ENCODE measurements at places on chromosomes 13 and 19. TPM values are rescaled to one million over a fixed set of nuclear protein-coding genes. Genes with fewer than 3 reads are reported as not detected.

ZNF296 gene
- 5.6 TPM for total RNA-seq

C1QTNF9 gene
- total RNA-seq: not detected

SACS gene
- total RNA-seq: 24.8 TPM

GAS6 gene
- total RNA-seq: 215 TPM

FAM83E gene
- total RNA-seq: 3.2 TPM

CEACAM4 gene
- not detected for total RNA-seq

IFI30 gene
- total RNA-seq: 43.7 TPM

PSG11 gene
- total RNA-seq: not detected

CYP4F22 gene
- 12.3 TPM for total RNA-seq

LRG1 gene
- total RNA-seq: 6.9 TPM

PSG3 gene
- not detected for total RNA-seq

SIGLEC5 gene
- total RNA-seq: 0.49 TPM

- H3K4me3 ChIP-seq: no peak overlapping the region
- H3K27me3 ChIP-seq: no peaks in the 10 kb centered on the region
- H3K36me3 ChIP-seq: no peaks in the 10 kb centered on the region
- no peaks in the 10 kb centered on the region for H3K4me1 ChIP-seq
Observed at GRCh38 chr13:56317841-56318240, 822.9 kb upstream of the PRR20A start.

GRCh38 chr19:43594710-43595604 is 977 bp downstream of the IRGQ start:
- peaks cover 39% of the 10 kb centered on the region for H3K4me1 ChIP-seq
- peak overlapping the region; percentile 96 for H3K27ac ChIP-seq
- H3K36me3 ChIP-seq: peaks cover 37% of the 10 kb centered on the region

DNA sequence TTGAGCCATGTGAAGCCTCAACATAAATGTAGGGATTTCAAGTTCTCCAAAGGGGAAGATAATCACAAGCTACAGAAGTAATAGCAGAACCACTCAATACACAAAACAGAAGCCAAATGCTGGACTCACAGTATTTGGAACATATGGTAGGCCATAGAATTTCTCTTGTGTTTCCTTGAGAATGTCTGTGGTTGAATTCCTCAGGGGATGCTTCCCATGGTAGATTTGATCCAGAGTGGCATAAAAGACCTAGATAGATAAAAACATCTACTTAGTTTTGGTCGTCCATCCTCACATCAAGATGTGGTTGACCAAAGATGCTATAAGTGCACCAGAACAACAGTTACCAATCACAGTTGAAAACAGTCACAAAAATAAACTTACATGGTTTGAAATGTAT is 83.4 kb downstream of the MIPEP start:
- no peaks in the 10 kb centered on the region for H3K27me3 ChIP-seq
- peaks cover 2% of the 10 kb centered on the region for H3K4me1 ChIP-seq
- no peak for DNase-seq
- no peaks in the 10 kb centered on the region for H3K36me3 ChIP-seq
- H3K27ac ChIP-seq: no peak overlapping the region

- no peaks in the 10 kb centered on the region for H3K36me3 ChIP-seq
- no peaks in the 10 kb centered on the region for H3K4me1 ChIP-seq
- H3K4me3 ChIP-seq: no peak overlapping the region
Observed at GRCh38 chr19:9130965-9131364, 4.2 kb upstream of the OR7G3 start.

- DNase-seq: no peak
- H3K27ac ChIP-seq: no peak overlapping the region
- no peaks in the 10 kb centered on the region for H3K4me1 ChIP-seq
- H3K4me3 ChIP-seq: no peak overlapping the region
- H3K27me3 ChIP-seq: no peaks in the 10 kb centered on the region
Observed at GRCh38 chr13:60329221-60329923, 67.6 kb upstream of the TDRD3 start.

DNA sequence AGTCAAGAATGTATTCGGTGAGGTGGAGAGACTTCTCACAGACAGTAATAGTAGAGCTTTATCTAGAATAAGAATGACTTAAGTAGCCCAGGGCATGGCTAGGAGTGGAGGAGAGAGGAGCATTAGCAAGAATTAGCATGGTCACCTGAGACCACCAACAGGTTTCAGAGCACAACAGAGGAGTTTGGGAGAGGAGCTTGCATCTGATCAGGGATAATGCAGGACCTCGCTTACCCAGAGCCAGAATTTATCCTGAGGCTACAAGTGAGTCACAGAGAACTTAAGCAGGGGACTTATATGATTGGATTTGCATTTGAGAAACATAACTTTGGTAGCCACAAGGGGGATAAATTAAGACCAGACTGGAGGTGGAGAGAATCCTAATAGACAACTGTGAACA is 102.1 kb upstream of the FNDC3A start:
- no peak overlapping the region for H3K4me3 ChIP-seq
- no peak for DNase-seq
- no peaks in the 10 kb centered on the region for H3K27me3 ChIP-seq
- H3K36me3 ChIP-seq: no peaks in the 10 kb centered on the region
- no peaks in the 10 kb centered on the region for H3K4me1 ChIP-seq

GRCh38 chr13:62524061-62524460 is 1108.4 kb upstream of the PCDH20 start:
- H3K36me3 ChIP-seq: no peaks in the 10 kb centered on the region
- DNase-seq: no peak
- no peaks in the 10 kb centered on the region for H3K27me3 ChIP-seq
- no peaks in the 10 kb centered on the region for H3K4me1 ChIP-seq

DNA sequence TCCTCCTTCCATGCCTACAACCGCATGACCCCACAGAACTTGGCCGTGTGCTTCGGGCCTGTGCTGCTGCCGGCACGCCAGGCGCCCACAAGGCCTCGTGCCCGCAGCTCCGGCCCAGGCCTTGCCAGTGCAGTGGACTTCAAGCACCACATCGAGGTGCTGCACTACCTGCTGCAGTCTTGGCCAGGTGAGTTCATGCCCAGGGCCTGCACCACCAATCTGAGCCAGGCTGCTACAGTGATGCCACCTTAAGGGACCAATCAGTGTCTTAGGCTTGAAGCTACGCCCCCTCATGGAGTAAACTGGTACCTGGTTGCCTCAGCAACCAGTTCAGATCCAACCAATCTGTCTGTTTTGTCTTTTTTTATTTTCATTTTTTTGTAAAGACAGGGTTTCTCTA is 5.2 kb downstream of the SYDE1 start:
- no peak overlapping the region for H3K27ac ChIP-seq
- no peaks in the 10 kb centered on the region for H3K27me3 ChIP-seq
- no peak for DNase-seq
- H3K4me3 ChIP-seq: no peak overlapping the region
- H3K4me1 ChIP-seq: peaks cover 29% of the 10 kb centered on the region

DNA sequence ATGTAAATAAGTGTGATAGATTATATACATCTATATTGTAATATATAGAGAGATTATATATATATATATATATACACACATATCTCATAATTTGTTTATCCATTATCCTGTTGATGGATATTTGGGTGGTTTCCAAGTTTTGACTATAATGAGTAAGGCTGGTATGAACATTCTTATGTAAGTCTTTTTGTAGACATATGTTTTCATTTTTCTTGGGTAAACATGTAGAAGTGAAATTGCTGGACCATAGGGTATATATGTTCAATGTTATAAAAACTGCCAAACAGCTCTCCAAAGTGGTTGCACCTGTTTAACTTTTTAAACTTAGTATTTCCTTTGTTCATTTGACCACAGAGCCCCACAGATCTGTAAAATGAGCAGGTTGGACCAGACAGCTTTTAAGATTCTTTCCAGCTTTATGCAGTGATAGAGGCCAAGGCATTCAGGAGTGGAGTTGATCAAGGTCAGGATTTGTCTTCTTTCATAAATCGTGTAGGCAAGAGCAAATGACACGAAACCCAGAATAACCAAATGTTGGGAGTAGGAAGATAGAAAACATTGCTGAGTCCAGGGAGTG is 21.7 kb upstream of the KATNAL1 start:
- H3K27me3 ChIP-seq: no peaks in the 10 kb centered on the region
- H3K36me3 ChIP-seq: no peaks in the 10 kb centered on the region
- peak overlapping the region; percentile 56 for H3K27ac ChIP-seq
- H3K4me1 ChIP-seq: peaks cover 25% of the 10 kb centered on the region
- no peak for DNase-seq

GRCh38 chr19:13869281-13869680 is 7.7 kb upstream of the NANOS3 start:
- H3K4me3 ChIP-seq: no peak overlapping the region
- no peaks in the 10 kb centered on the region for H3K27me3 ChIP-seq
- H3K36me3 ChIP-seq: no peaks in the 10 kb centered on the region
- H3K4me1 ChIP-seq: peaks cover 28% of the 10 kb centered on the region
- no peak for DNase-seq

GRCh38 chr19:3420909-3421619 is 54.7 kb downstream of the NFIC start:
- H3K4me1 ChIP-seq: peaks cover 24% of the 10 kb centered on the region
- H3K36me3 ChIP-seq: no peaks in the 10 kb centered on the region
- no peak overlapping the region for H3K4me3 ChIP-seq
- H3K27ac ChIP-seq: no peak overlapping the region

DNA sequence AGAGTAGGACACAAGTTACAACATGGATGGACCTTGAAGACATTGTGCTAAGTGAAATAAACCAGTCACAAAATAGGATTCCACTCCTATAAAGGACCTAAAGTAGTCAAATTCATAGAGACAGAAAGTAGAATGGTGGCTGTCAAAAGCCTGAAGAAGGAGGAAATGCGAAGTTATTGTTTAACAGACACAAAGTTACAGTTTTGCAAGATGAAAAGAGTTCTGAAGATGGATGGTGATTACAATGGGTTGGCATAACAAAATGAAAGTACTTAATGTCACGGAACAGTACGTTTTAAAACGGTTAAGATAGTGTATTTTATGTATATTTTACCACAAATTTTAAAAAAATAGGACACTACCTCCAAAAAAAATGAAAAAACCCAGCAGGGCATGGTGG is 34.8 kb downstream of the FOXO1 start:
- peaks cover 40% of the 10 kb centered on the region for H3K4me1 ChIP-seq
- DNase-seq: no peak
- H3K27me3 ChIP-seq: no peaks in the 10 kb centered on the region
- H3K4me3 ChIP-seq: no peak overlapping the region
- H3K27ac ChIP-seq: no peak overlapping the region
- no peaks in the 10 kb centered on the region for H3K36me3 ChIP-seq

GRCh38 chr19:2477141-2477710 is 1.3 kb downstream of the GADD45B start:
- peak overlapping the region; percentile 98 for H3K4me3 ChIP-seq
- DNase-seq: no peak
- peaks cover 41% of the 10 kb centered on the region for H3K4me1 ChIP-seq
- H3K27ac ChIP-seq: peak overlapping the region; percentile 85

- no peaks in the 10 kb centered on the region for H3K36me3 ChIP-seq
- H3K27me3 ChIP-seq: no peaks in the 10 kb centered on the region
- no peak overlapping the region for H3K27ac ChIP-seq
- no peak overlapping the region for H3K4me3 ChIP-seq
Observed at GRCh38 chr13:59120297-59120843, 1043.4 kb downstream of the DIAPH3 start.

DNA sequence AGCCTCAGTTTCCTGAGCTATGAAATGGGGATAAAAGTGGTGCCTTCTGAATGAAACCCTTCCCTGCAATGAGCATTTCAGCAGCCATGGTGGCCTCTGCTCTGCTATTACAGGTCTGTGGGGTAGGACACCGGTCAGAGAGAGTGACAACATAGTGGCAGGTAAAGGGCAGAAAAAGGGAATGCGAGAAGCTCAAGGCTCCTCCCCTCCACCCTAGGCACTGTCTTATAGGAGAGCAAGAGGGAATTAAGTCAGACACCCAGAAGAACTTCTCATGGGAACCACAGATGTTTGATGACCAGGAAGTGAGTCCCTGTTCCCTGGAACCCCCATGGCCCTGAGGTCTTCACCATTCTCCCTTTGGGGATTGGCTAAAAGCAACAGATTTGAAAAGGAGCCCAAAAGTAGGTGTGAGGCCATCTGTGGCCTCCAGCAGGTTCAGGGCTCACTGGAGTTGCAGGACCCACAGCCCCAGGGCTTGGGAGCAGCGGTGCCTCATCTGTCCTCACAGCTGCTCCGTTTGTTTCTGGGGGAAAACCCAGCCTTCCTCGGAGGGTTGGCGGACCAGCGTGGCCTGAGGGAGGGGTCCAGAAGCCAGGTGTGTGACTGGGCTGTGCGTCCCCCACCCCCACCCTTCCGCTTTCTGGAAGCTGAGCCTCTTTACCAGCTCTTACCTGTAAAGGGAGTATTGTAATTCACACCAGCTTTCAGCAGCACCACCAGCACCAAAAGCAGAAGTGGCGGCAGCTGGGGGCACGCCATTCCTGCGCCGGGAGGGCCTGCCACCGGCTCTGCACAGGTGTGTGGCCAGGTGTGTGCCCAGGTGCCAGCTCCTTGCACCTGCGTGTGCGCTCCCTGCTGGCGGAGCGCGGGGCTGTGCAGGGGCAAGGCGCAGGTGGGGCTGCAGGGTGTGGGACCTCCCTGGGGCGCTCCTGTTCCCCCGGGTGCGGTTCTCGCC is 19.4 kb downstream of the IQCN start:
- no peak overlapping the region for H3K4me3 ChIP-seq
- H3K27ac ChIP-seq: no peak overlapping the region

GRCh38 chr13:97076898-97077297 is 82.6 kb upstream of the OXGR1 start:
- H3K36me3 ChIP-seq: no peaks in the 10 kb centered on the region
- H3K27ac ChIP-seq: no peak overlapping the region
- H3K27me3 ChIP-seq: no peaks in the 10 kb centered on the region
- no peak overlapping the region for H3K4me3 ChIP-seq

GRCh38 chr13:51895906-51896888 is 34.4 kb downstream of the CCDC70 start:
- no peaks in the 10 kb centered on the region for H3K36me3 ChIP-seq
- H3K27ac ChIP-seq: no peak overlapping the region
- H3K4me1 ChIP-seq: no peaks in the 10 kb centered on the region
- H3K4me3 ChIP-seq: no peak overlapping the region
- no peak for DNase-seq

DNA sequence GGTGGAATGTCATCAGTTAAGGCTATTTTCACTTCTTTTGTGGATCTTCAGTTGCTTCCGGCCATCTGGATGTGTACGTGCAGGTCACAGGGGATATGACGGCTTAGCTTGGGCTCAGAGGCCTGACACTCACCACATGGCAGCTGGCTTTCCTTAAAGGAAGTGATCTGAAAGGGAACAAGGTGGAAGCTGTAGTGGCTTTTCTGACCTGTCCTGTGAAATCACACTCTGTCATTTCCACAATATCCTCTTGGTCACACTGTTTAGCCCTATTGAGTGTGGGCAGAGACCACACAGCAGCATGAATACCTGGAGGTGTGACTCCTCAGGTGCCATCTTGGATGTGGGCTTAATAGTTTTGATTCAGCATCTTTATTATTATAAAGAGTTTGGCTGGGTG is 4.5 kb upstream of the BAX start:
- no peaks in the 10 kb centered on the region for H3K27me3 ChIP-seq
- H3K27ac ChIP-seq: no peak overlapping the region
- peaks cover 6% of the 10 kb centered on the region for H3K4me1 ChIP-seq
- no peak for DNase-seq
- H3K36me3 ChIP-seq: no peaks in the 10 kb centered on the region

DNA sequence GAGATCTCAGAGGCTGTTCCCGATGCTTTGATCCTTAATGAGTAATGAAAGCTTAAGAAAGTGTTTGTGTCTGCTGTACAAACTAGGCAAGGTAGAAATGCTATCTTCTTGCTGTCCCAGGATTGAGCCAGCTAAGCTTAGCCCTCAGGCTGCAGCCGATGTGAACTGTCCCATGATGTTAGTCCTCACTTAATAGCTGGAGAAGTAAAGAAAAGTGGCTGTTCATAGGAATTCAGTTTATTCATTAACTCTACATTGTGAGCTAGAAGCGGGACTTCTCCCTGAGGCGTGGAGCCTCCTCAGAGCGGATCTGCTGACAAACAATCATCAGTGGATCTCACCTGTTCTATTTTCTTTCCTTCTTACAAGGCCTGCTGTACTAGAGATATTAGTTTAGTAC is 10.1 kb upstream of the GSX1 start:
- no peak for DNase-seq
- no peaks in the 10 kb centered on the region for H3K27me3 ChIP-seq
- H3K27ac ChIP-seq: no peak overlapping the region
- no peaks in the 10 kb centered on the region for H3K4me1 ChIP-seq

Measured in vagina (tissue), 2 donors.